ENCODE measurements at places on chromosomes 5 and 9.

DNA sequence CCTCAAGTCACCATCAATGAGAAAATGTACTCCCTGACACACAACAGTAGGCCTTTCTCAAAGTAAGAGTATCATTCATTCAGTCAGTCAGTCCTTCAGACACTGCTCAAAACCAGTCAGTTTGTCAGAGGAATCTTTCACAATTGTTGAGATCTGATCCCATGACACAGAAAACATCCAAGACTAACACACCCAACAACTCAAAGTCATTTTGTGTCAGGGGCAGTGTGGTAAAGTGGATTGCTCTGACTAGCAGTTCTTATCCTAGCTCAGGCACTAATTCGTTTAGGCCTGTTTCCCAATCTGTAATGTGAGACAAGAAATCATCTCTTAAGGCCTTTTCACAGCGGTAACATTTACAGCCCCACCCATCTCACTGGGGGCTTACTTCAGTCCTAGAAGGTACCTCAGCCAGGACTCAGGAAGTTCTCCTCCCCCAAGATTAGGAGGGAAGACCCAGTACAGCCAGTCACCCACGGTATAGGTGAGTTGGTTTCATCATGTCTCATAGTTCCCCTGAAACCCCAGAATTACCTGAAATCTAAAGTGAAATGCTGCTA lies 31.9 kb downstream of the SH3TC2 start:
- no peak for DNase-seq

DNA sequence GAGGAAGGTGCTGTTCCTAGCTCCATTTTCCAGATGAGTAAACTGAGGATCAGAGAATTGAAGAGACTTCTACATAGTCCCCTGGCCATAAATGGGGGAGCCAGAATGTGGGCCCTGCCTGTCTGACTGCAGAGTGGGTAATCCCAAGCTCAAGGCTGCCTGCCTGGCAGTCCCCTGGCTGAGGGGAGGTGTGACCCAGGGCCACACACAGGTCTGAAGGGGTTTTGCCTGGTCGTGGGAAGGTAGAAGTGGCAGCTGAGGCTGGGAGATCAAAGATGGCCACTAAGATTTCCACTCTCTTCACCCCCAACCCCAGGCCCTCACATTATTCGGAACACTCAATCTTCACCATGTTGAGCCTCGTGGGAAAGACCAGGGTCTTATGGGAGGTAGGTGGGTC lies 176.3 kb downstream of the MACROH2A1 start:
- no peak for DNase-seq

GRCh38 chr9:32899761-32900160 lies 101.7 kb downstream of the APTX start:
- DNase-seq: no peak

- no peak for DNase-seq
Observed at GRCh38 chr9:31355965-31356364, 1028.5 kb upstream of the ACO1 start.

GRCh38 chr5:172436078-172436878 lies 18.0 kb downstream of the SH3PXD2B start:
- DNase-seq: no peak

GRCh38 chr5:88480245-88480644 lies 211.6 kb upstream of the TMEM161B start:
- DNase-seq: peak; percentile 27

- DNase-seq: no peak
Observed at GRCh38 chr9:105244734-105245028, 230 bp downstream of the SLC44A1 start.

- no peak for DNase-seq
Observed at GRCh38 chr5:75348241-75348640, 11.2 kb downstream of the HMGCR start.

DNA sequence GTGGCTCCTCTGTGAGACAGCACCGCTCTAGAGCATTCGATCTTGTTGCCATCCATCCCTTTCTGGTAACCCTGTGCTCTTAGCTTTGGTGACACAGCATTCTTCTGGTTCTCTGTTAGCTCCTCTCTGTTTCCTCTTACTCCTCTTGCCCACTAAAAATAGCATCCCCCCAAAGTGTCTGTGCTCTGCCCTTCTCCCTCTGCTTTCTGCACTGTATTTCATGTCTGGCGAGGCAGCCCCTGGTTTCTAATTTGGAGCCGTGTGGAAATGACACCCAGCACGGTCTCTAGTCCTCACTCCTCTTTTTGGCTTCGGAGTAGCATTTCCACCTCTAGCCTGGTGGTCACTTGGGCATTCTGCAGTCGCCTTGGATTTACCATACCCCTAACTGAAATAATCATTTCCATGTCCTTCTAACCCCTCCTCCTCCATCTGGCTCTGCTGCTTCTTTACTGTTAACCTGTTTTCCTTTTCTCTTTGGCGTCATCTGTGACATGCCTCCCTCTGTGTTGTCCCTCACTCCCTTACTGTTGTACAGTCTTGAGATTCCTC lies 23.8 kb downstream of the NPR3 start:
- no peak for DNase-seq

GRCh38 chr5:147461915-147462314 lies 48.0 kb downstream of the DPYSL3 start:
- no peak for DNase-seq

DNA sequence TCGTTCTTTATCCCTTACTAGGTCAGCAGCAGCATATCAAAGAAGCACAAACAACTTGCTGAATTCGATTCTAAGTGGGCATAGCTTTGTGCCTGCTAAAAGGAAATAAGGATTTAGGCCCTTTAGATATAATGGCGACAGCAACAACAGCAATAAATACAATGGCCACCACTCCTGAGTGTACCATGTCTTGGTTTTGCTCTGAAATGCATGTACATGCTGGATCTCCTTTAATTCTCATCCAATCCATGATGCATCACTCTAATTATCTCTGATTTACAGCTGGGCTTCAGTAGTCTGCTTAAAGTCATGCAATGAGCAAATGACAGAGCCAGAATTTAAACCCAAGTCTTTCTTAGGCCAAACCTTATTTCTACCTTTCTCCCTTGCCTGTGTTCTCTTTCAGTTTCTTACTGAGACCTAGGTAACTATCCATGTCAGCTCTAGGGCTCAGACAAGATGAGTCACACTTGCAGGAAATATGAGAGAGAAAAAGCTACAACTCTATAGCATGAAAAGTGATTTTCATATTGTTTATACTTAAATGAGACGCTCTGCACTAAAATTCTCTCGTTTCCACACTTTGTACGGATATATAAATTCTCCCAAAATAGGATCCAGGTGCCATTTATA lies 111.8 kb downstream of the HMHB1 start:
- no peak for DNase-seq

GRCh38 chr5:143653256-143653655 lies 158.7 kb upstream of the HMHB1 start:
- DNase-seq: no peak

- DNase-seq: no peak
Observed at GRCh38 chr5:116370149-116370548, 204.5 kb downstream of the SEMA6A start.

GRCh38 chr5:175711472-175712312 lies 53.8 kb downstream of the HRH2 start:
- DNase-seq: no peak

All from SHP77 (cell line).